Keratinocyte (primary cell): ENCODE measurements at places on chromosomes 6 and 20. TPM values are rescaled to one million over a fixed set of nuclear protein-coding genes. Genes with fewer than 3 reads are reported as not detected.

The MRPS18B gene
- polyA plus RNA-seq: 55.0 to 74.6 TPM (median 59.8 TPM) in 3 replicates

The HLA-DRA gene
- polyA plus RNA-seq: 0.21 to 2.4 TPM in 2 of 3 replicates, not detected in the other

The ZC2HC1B gene
- not detected in 3 replicates for polyA plus RNA-seq

The TMEM244 gene
- polyA plus RNA-seq: 0.12 TPM in 1 of 3 replicates, not detected in the others

The TMC2 gene
- polyA plus RNA-seq: not detected in 3 replicates

The SOD2 gene
- 28.6 to 48.7 TPM (median 41.9 TPM) in 3 replicates for polyA plus RNA-seq

The TCFL5 gene
- polyA plus RNA-seq: 9.9 to 14.6 TPM (median 14.5 TPM) in 3 replicates

The NRN1 gene
- polyA plus RNA-seq: 3.4 to 6.5 TPM (median 5.7 TPM) in 3 replicates

The REM1 gene
- not detected in 3 replicates for polyA plus RNA-seq

The PET117 gene
- 6.4 to 11.8 TPM (median 9.8 TPM) in 3 replicates for polyA plus RNA-seq

The FAM209A gene
- 0.35 to 0.55 TPM in 2 of 3 replicates, not detected in the other for polyA plus RNA-seq

The SUN5 gene
- not detected in 3 replicates for polyA plus RNA-seq

The ADAT2 gene
- 8.0 to 23.1 TPM (median 14.8 TPM) in 3 replicates for polyA plus RNA-seq

The IYD gene
- polyA plus RNA-seq: not detected in 3 replicates

The PTK7 gene
- 58.8 to 88.8 TPM (median 81.0 TPM) in 3 replicates for polyA plus RNA-seq

The DACT2 gene
- 0.09 to 0.19 TPM (median 0.15 TPM) in 3 replicates for polyA plus RNA-seq

The TOX2 gene
- polyA plus RNA-seq: 0.04 to 0.76 TPM (median 0.20 TPM) in 3 replicates

The SLC22A23 gene
- 3.2 to 7.5 TPM (median 4.3 TPM) in 3 replicates for polyA plus RNA-seq

The OR2H1 gene
- polyA plus RNA-seq: not detected in 3 replicates

The MRPS26 gene
- polyA plus RNA-seq: 29.8 to 37.4 TPM (median 33.0 TPM) in 3 replicates

The SULF2 gene
- polyA plus RNA-seq: 52.2 to 93.9 TPM (median 64.4 TPM) in 3 replicates
